ENCODE measurements at places on chromosomes 5 and 9.
A peak's percentile ranks its signal among the peaks of the same experiment; 100 is the strongest.

DNA sequence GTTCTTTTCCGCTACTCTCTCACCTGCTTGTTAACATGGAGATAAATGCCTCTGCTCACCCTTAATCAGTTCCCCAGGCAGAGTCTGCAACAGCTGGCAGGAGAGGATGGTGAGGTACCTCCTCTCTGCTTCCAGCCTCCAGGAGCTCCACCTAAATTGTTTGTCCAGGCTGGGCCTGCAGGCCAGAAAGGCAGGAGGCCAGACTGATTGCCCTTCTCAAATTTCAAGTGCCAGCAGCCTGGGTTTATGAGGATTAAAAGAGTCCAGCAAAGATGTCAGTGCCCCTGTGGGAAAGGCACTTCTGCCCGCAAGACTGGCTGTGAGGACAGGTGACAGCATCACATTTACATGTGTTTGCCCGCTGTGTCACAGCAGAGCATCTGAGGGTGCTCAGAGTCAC lies 19.8 kb downstream of the CORO2A start:
- no peak for DNase-seq

DNA sequence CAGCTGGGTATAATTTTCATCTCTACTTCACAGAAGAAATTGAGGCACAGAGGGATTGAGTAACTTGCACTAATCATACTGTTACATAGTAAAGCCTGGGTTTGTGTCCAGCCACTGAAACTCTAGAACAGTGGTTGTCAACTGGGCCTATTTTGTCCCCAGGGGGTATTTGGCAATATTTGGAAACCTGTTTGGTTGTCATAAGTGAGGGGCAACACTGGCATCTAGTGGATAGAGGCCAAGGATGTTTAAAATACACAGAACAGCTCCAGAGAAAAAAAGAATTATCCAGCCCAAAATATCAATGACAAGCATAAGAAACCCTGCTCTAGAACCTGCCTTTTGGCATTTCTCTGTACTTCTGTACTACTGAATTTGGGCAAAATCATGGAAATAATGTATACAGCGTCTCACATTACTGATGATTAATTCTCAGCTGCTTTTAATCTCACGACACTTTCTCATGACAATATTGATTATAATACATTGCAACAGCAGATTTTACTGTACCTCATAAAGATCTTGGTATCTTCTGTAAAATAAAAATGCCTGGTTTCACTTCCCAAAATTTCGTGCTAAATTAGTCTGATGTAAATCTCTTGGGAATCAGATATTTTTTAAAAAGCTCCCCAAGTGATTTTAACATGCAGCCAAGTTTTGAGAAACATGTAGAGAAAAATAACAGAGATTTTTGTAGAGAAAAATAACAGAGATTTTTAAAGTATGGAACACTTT lies 112.7 kb downstream of the RORB start:
- no peak for DNase-seq

DNA sequence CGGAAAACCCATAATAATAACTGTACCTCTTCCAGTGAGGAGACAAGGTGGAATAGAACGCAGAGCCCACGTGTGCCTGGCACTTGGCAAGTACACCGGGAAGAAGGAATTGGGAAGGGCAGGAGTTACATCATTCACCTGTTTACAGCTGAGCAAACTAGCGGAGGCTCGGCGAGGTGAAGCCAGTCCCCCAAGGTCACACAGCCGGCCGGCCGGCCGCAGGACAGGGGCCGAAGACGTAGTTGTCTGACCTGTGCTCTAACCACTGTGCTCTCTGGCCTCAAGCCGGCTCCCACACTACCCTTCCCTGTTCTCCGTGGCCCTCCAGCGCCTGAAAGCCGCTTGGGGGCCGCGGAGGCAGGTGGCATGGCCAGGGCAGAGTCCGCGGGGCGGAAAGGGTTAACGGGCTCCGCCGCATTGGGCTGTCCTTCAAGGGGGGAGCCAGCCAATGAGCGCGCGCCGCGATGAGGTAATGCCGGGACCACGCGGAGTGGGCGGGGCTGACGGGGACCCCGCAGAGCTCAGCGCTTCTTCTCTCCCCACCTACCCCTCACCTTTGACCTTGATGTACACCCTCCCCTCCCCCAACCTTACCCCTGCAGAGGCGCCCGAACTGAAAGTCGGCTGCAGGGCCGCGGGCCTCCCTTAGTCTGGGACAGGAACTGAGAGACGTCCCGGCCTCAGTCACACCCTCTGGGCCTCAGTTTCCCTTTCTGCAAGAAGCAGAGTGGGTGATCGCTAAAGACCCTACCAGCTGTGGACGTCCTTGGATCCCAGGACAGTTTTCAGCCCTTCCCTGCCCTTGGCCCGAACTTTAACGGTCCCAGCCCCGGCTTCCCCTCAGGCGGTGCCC lies 125.1 kb downstream of the C9orf50 start:
- peak; percentile 65 for DNase-seq

GRCh38 chr5:113176196-113176595 lies 199.6 kb downstream of the DCP2 start:
- no peak for DNase-seq

GRCh38 chr5:4698596-4698995 lies 441.5 kb upstream of the ADAMTS16 start:
- no peak for DNase-seq

All from stimulated activated CD4-positive, alpha-beta T cell treated with anti-CD3 and anti-CD28 coated beads, Interleukin-15, amount 100 ng/mL, for 1 hour (primary cell).